GM23248 (cell line): ENCODE measurements at places on chromosomes 16 and 17.
A peak's percentile ranks its signal among the peaks of the same experiment; 100 is the strongest.

DNA sequence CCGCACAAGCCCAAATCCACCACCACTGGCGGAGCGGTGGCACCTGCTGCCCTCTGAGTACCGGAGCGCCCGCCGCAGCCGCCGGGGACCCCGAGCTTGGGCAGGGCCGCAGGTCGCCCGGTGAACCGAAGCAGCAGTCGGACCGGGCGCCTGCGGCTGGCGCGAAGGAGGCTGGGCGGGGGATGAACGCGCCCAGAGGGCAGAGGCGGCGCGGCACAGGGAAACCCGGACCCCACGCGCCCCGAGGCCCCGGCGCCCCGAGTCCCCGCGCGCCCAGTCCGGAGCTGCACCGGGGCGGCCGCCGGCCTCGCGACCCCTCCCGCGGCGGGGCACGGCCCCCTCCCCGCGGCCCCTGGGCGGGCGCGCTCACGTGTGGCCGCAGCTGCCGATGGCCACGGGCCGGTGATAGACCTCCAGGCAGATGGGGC is 393 bp downstream of the RNF166 start:
- peak; percentile 56 for DNase-seq

DNA sequence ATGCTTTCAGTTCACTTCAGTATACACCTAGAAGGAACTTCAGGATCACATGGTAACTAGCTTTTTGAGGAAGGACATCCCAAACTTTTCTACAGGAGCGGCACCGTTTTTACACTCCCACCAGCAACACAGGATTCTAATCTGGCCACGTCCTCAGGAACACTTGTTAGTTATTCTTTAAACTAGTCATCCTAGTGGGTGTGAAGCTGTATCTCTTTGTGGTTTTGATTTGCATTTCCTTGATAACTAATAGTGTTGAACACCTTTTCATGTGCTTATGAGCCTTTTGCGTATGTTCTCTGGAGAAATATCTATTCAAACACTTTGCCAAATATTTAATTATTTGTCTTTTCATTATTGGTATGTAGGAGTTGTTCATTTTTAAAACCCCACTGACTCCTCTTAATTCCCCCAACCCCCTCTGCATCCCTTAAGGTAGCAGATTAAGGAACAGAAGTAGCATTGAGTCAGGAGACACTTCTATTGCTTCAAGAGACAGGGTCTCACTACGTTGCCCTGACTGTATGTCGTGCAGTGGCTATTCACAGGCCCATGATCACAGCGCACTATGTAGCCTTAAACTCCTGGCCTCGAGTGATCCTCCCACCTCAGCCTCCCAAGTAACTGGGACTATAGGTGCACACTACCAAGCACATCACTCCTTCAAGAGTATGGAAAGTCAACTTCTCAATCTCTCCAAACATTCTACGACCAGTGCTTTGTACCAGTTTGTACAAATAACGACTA is 25.4 kb downstream of the YWHAE start:
- DNase-seq, result no peak

GRCh38 chr16:52709306-52709705 is 162.4 kb upstream of the TOX3 start:
- no peak for DNase-seq

DNA sequence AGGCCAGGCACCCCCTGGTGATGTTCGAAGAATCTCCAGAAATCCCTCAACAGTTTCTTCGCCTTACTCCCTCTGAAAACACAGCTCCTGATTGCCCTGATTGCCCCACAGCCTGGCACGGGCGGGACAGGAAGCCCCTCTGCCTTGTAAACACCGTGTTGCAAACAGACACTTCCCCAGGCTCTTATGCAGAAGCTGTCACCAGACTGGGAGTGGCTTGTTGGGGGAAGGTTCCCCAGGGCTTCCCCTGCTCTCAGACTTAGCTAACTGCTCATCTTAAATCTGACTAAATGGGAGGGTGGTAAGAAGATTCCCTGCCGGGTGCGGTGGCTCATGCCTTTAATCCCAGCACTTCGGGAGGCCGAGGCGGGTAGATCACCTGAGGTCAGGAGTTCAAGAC is 11.2 kb downstream of the PIK3R5 start:
- DNase-seq, result no peak

DNA sequence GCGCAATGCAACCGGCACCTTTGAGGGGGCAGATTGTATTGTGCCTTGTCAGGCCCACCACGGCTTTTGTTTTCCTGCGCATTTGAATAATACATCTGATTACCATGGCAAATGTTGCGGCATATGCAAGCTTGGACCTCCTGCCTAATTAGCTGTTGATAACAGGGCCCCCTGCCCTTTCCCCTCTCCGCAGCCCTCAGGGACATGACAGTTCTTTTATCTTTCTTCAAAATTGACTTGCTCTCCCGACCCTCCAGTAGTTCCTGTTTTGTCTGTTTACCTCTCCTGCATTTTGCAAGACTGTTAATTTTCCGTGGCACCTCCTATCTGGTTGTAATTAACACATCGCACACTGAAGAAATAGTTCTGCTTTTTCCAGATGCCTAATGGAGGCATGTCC is 86.8 kb downstream of the RBFOX1 start:
- no peak for DNase-seq

DNA sequence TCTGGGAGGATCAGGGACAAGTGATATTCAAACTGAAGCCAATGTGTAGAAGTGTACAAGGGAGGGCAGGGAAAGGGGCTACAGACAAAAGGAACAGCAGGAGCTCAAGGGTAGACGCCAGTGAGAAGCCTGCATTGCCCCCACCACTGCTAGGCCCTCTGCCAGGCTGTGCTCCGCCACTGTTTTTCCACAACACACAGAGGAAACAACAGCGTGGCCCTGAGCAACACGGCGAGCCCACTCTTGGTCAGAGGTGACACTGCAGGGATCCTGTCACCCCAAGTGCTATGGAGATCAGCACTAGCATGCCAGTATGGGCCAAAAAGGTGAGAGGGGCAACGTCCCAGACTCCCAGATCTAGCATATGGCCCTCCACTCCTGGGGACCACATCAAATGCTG is 23.4 kb downstream of the MYO18A start:
- DNase-seq, result no peak
